ENCODE measurements at places on chromosomes 6 and 20. TPM values are rescaled to one million over a fixed set of nuclear protein-coding genes. Genes with fewer than 3 reads are reported as not detected.
A peak's percentile ranks its signal among the peaks of the same experiment; 100 is the strongest.

- no peak overlapping the region for H3K4me3 ChIP-seq
- H3K27me3 ChIP-seq, result no peaks in the 10 kb centered on the region
These were observed 29.2 kb downstream of the MAK start for GRCh38 chr6:10809098-10809497.

GRCh38 chr20:47274401-47275108 is 81.9 kb downstream of the ZMYND8 start:
- peaks cover 21% of the 10 kb centered on the region for H3K4me1 ChIP-seq
- H3K4me3 ChIP-seq, result no peak overlapping the region

- no peaks in the 10 kb centered on the region for H3K27me3 ChIP-seq
- H3K27ac ChIP-seq, result no peak overlapping the region
- no peak overlapping the region for H3K4me3 ChIP-seq
- no peaks in the 10 kb centered on the region for H3K4me1 ChIP-seq
These were observed 34.9 kb downstream of the BTBD3 start for GRCh38 chr20:11952639-11953038.

- no peaks in the 10 kb centered on the region for H3K27me3 ChIP-seq
- H3K4me1 ChIP-seq, result no peaks in the 10 kb centered on the region
- no peak for DNase-seq
- no peak overlapping the region for H3K4me3 ChIP-seq
- H3K36me3 ChIP-seq, result no peaks in the 10 kb centered on the region
These were observed 31.4 kb downstream of the TBC1D32 start for GRCh38 chr6:121302882-121303281.

GRCh38 chr20:32427996-32428395 is 69.9 kb downstream of the ASXL1 start:
- peaks cover 4% of the 10 kb centered on the region for H3K4me1 ChIP-seq
- H3K27me3 ChIP-seq, result no peaks in the 10 kb centered on the region
- H3K36me3 ChIP-seq, result peaks cover 45% of the 10 kb centered on the region

GRCh38 chr6:91042656-91043055 is 455.8 kb upstream of the MAP3K7 start:
- H3K27me3 ChIP-seq, result no peaks in the 10 kb centered on the region
- DNase-seq, result no peak
- no peaks in the 10 kb centered on the region for H3K4me1 ChIP-seq
- no peaks in the 10 kb centered on the region for H3K36me3 ChIP-seq

GRCh38 chr6:43076464-43077332 is 584 bp downstream of the PTK7 start:
- DNase-seq, result peak; percentile 46
- H3K27ac ChIP-seq, result peak overlapping the region; percentile 77
- H3K36me3 ChIP-seq, result peaks cover 29% of the 10 kb centered on the region
- peak overlapping the region; percentile 97 for H3K4me3 ChIP-seq
- H3K4me1 ChIP-seq, result peaks cover 30% of the 10 kb centered on the region

- H3K27me3 ChIP-seq, result peaks cover 2% of the 10 kb centered on the region
- DNase-seq, result no peak
- peaks cover 72% of the 10 kb centered on the region for H3K4me1 ChIP-seq
- peak overlapping the region; percentile 95 for H3K27ac ChIP-seq
- no peak overlapping the region for H3K4me3 ChIP-seq
These were observed 75.1 kb upstream of the QKI start for GRCh38 chr6:163339466-163339865.

DNA sequence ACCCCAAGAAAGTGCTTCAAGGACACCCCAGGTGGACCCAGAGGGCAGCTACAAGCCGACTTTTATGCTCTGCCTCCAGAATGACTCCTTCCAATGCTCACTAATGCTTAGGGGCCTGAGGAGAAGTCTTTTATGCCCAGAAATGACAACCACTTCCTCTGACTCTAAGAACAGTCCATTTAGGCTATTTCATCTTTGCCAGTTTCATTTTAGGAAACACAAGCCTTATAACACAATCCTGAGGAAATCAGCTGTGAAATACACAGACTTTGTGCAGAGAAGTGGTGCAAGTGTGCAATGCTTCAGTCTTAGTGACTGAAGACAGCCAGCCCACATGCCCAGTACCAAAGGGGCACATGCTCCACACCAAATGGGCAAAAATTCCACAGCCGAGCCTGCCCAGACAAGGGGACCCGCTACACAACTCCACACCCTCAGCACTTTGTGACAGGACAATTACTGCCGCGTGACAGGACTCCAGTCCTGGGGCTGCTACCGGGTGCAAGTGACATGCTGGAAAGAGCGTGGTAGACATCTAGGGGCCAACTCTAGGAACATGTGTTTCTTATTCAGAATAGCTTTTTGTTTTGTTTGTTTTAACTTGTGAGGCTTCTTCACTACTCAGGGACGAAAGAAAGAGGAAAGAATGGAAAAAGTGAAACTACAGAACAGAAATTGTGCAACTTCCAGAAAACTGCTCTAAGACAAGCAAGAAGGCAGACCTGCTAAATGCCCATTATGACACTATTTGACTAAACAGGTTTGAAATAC is 28.2 kb upstream of the PLAGL1 start:
- DNase-seq, result peak; percentile 79
- no peak overlapping the region for H3K27ac ChIP-seq
- peak overlapping the region; percentile 9 for H3K4me3 ChIP-seq
- no peaks in the 10 kb centered on the region for H3K27me3 ChIP-seq
- H3K36me3 ChIP-seq, result no peaks in the 10 kb centered on the region
- H3K4me1 ChIP-seq, result no peaks in the 10 kb centered on the region

DNA sequence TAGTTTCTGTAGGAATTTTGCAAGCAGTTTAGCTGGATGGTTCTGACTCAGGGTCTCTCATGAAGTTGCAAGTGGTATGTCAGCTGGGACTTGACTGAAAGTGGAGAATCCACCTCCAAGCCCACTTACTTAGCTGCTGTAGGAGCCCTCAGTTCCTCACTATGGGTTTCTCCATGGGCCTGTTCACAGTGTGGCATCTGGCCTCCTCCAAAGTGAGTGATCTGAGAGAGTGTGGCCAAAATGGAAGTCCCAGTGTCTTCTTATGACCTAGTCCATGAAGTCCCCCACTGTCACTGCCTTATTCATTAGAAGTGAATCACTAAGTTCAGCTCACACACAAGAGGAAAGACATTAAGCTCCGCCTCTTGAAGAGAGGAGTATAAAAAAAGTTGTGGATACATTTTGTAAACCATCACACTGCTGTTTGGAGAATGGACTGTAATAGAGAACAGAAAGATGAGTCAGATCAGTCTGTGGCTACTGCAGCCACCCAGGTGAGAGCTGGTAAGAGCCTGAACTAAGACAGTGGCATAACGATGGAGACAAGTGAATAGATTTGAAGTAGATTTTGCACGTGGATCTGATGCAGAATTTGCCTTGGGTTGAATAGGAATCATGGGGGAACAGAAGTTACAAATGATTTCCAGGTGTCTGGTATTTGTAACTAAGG is 4.9 kb upstream of the NELFCD start:
- H3K4me3 ChIP-seq, result no peak overlapping the region
- peaks cover 2% of the 10 kb centered on the region for H3K4me1 ChIP-seq
- no peak for DNase-seq

DNA sequence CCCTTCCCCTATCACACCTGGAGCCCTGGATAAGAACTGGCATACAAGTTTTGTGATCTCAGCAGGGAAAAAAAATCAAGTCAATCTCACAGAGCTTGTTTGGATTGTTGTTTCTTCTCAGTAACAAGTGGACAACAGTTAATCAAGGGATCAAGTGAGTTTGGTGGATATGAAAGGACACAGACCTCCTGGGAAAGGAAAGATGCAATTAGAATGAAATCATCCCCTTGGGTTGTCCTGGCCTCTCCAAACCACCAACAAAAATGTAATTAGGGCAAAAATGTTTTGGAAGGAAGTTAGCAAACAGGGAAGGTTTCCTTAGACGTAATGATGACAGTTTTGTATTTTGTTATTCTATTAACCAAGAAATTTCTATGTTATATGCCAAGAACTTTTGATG is 99.1 kb upstream of the PRDM1 start:
- H3K4me1 ChIP-seq, result peaks cover 15% of the 10 kb centered on the region
- H3K36me3 ChIP-seq, result no peaks in the 10 kb centered on the region
- H3K27me3 ChIP-seq, result peaks cover 66% of the 10 kb centered on the region
- no peak overlapping the region for H3K27ac ChIP-seq
- H3K4me3 ChIP-seq, result no peak overlapping the region
- DNase-seq, result no peak

- H3K4me3 ChIP-seq, result no peak overlapping the region
- H3K27me3 ChIP-seq, result peaks cover 2% of the 10 kb centered on the region
- peaks cover 12% of the 10 kb centered on the region for H3K4me1 ChIP-seq
- DNase-seq, result no peak
- H3K27ac ChIP-seq, result no peak overlapping the region
- no peaks in the 10 kb centered on the region for H3K36me3 ChIP-seq
These were observed 336.3 kb downstream of the CD83 start for GRCh38 chr6:14453712-14454472.

The SMLR1 gene
- total RNA-seq, result not detected

The TREML1 gene
- total RNA-seq, result 0.18 TPM

The CAGE1 gene
- total RNA-seq, result 0.04 TPM

The FOXA2 gene
- not detected for total RNA-seq

Measured in muscle of leg (tissue), 16 donors.